ENCODE measurements at places on chromosomes 1 and 21.
A peak's percentile ranks its signal among the peaks of the same experiment; 100 is the strongest.

GRCh38 chr1:155070158-155070621 lies 6.7 kb downstream of the EFNA4 start:
- DNase-seq = no peak

- DNase-seq = no peak
Observed at GRCh38 chr1:21756393-21757089, 26.4 kb downstream of the USP48 start.

GRCh38 chr1:25926731-25927496 lies 20.7 kb upstream of the STMN1 start:
- no peak for DNase-seq

GRCh38 chr1:237032029-237032428 lies 10.0 kb upstream of the RYR2 start:
- no peak for DNase-seq

- no peak for DNase-seq
Observed at GRCh38 chr1:94329276-94329675, 88.9 kb upstream of the ABCD3 start.

- DNase-seq = no peak
Observed at GRCh38 chr1:15836772-15837669, 10.5 kb upstream of the SPEN start.

- DNase-seq = no peak
Observed at GRCh38 chr1:10665930-10666850, 130.3 kb downstream of the CASZ1 start.

- peak; percentile 19 for DNase-seq
Observed at GRCh38 chr1:153697191-153698019, 18.9 kb downstream of the NPR1 start.

DNA sequence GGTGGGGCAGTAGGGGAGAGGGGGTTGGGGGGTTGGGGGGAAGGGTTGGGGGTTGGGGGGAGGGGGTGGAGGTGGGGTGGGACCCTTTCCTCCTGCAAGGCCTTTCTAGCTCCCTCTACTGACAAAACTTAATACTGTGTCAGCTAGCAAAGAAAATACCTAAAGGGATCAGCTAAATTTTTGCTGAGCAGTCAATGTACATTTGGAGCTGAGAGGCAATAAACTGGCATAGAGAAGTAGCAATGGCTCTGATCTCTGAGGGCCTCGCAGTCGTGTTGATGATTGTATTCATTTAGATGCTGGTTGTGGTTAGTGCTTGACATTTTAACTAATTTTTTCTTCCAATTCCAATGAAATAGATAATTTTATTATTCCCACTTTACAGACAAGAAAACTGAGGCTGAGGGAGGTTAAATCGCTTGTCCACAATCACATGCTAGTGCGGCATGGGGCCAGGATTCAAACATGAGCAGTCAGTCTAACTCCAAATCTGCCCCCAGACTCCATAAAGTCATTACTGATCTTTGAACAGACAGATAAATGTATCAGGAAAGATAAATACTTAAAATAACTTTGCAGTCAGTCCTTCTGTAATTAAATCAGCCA lies 357.1 kb downstream of the DISC1 start:
- DNase-seq = no peak

DNA sequence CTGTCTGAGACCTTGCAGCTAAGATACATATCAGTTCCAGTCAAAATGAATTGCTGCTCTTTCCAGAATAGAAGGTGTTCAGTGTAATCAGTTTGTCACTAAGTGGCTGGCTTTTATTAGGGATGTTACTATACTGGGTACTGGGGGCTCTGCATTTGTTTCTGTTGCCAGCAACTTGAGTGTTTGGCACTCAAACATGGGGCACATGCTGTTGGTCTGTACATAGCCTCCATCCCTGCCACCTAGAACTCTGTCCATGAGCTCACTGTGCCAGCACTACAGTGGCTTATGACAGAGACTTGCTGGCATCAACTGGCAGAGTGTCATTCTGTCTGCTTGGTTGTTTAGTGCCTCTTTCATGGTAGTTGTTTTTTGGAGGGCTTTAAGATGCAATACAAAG lies 45.1 kb downstream of the RGSL1 start:
- DNase-seq = no peak

DNA sequence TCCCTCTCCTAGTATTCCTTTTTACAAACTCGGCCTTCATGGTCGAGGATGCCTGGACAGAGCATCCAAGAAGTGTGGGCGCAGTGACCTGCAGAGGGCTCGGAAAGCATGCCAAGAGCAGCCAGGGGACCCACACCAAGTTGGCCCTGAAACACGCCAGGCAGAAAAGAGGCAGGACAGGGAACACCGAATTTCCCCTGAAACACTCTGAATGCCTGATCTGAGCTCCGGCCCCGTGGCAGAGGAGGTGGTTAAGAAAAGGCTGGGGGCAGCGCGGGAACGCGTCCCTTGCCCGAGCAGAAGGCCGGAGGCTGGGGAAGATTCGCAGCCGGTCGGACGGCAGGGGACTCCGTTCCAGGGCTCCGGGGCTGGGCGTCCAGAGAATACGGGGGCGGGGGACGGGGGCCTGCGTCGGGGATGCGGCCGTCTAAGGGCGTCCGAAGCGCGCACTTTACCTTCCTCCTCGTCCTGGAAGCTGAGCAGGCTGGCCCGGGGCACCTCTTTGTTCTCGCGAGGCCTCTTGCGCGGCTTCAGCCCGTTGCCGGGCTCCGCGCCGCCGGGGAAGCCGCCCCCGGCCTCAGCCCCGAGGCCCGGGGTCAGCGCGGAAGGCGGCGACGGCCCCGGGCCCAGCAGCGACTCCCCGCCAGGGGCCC lies 558 bp downstream of the PAXBP1 start:
- DNase-seq = peak; percentile 42

- no peak for DNase-seq
Observed at GRCh38 chr1:192561301-192561700, 14.3 kb upstream of the RGS1 start.

DNA sequence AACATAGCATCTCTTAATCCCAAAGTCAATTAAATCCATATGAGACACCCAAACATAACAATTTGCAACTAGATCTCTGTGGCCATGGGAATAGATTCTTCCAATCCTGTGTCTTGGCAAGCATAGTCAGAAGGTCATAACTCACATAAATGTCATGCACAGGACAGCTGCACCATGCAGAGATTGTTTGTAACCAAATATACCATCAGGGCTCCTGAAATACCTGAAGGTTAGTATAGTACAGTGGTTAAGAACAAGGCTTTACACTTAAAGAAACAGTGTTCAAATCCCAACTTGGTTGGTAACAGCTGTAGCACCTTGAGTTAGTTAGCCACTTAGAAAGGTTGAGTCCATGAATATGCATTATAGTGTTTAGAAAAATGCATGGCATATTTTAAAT lies 82.6 kb upstream of the CCDC190 start:
- DNase-seq = no peak

All from KBM-7 (cell line).